ENCODE measurements at places on chromosomes 6 and 20.

GRCh38 chr6:139133262-139134063 lies 1.4 kb upstream of the HECA start:
- no peak for DNase-seq

- no peak for DNase-seq
Measured at GRCh38 chr20:48541581-48542071, 286.2 kb downstream of the PREX1 start.

DNA sequence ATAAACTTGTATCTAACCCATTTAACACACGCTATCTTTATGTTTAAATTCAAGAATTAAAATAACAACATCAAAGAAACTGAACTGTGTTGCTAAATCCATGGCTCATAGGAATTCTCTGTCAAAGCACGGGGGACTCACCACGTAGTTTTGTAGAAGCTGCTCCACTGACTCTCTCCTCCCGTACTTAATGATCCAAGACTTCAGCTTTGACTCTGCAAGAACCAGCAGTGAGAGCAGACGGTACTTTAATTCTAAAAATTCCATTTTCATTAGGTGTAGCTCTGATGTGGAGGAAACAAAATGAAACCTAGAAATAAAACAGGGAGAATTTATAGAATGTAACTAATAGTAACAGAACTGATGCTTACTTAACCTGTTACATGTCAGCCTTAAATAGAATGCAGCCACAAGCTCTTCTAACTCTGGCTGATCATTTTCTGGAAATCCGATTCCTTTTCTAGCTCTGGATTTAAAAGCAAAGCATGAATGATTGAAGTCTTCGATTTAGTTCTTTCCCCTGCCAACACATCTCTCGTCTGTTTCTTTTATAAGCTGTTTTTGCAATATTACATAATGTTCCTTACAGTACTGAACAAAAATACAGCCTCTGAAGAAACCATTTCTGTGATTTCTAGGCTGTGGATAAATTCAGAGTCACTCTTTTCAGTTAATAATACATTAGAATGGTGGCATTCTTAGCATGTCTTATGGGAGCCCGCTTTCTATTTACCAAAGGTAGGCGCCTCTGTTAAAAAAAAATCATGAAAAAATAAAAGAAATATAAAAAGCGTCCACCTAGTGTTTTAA lies 165.5 kb downstream of the SYNE1 start:
- no peak for DNase-seq

GRCh38 chr6:30175765-30176164 lies 12.4 kb downstream of the TRIM15 start:
- no peak for DNase-seq

GRCh38 chr6:74519163-74519562 lies 686.7 kb downstream of the COL12A1 start:
- no peak for DNase-seq
